Fibroblast of skin of right quadriceps (primary cell): ENCODE measurements at places on chromosomes 13 and 19.

DNA sequence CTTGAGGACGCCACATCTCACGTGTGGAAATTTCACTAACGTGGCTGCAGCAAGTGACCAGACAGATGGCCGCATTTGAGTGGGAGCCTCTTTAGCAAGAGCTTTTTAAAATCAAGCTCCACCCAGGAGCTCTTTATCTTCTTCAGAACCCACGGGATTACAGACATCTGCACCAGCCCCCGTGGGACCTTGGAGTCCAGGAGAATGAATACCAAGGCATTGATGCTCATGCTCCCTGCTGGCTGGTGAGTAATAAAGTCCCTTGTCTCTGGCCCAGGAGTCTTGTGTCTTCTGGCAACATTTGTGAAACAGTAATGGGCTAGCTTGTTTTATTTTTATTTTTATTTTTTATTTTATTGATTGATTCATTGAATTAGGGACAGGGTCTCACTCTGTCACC, 64.4 kb downstream of the TRPM4 start:
- DNase-seq, result no peak

GRCh38 chr19:6724631-6725492, 4.4 kb upstream of the C3 start:
- no peak for DNase-seq

GRCh38 chr19:31418055-31418454, 68.8 kb upstream of the TSHZ3 start:
- DNase-seq, result no peak

DNA sequence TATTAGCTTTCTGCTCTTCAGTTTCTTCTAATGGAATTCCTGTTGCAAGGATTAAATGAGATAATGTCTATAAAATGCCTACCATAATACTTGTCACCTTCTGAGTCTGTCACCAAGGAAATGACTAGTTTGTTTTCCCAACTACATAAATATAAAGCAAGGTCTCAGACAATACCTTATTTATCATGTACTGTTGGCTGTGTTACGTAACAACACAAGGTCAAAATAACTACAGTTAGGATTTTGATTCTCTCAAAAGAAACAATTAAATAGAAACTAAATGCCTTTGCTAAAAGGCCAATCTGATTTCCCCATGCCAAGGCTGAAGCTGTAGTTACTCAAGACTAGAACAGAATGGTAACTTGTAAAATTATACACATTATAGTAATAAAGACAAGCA, 134.5 kb downstream of the PCDH9 start:
- no peak for DNase-seq

- no peak for DNase-seq
Measured at GRCh38 chr19:5254543-5254942, 86.1 kb downstream of the PTPRS start.

DNA sequence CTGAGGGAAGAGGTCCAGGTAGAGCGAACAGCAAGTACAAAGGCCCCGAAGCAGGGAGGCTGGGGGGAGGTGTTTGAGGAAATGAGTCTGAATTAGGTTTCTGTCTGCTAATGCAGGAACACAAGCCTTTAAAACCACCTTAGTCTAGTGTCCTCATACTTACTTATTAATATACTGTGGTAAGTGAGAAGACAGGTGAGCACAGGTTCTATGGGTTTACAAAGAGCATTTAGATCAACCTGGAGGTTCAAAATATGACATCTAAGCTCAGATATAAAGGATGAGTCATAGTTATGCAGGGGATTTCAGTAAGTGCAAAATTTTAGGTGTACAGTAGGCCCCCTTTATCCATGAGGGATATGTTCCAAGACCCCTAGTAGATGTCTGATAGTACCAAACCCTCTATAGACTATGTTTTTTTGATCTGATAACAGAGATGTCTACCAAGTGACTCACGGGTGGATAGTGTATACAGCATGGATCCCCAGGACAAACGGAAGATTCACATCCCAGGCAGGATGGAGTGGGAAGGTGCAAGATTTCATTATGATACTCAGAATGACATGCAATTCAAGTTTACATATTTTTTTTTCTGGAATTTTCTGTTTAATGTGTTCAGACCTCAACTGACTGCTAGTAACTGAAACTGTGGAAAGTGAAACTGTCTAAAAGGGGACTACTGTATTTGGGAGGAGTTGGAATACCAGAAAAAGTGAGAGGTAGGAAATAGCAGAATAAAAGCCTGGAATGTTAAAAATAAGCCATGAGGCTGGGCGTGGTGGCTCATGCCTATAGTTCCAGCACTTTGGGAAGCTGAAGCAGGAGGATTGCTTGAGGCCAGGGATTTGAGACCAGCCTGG, 18.2 kb upstream of the MED4 start:
- no peak for DNase-seq

DNA sequence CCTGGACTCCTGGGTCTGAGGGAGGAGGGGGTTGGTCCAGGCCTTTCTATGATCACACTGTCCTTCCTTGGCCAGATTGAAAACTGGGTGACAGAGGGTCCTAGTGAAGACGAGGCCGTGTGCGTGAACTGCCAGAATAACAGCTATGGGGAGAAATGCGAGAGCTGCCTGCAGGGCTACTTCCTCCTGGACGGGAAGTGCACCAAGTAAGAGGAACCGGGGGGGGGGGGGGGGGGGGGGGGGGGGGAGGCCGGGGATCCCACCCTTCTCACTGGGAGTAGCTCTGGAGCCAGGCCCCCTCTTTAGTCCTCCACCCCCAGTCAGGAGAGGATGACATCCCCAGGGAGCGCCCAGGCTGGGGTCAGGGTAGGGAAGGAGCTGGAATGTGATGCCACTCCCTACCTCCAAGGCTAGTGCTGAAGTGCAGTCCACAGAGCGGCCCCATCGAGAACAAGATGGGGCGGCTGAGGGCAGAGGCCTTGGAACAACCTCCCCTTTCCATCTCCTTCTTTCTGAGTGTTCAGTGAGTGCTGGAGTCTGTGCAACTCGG, 19.4 kb downstream of the CNFN start:
- DNase-seq, result no peak

DNA sequence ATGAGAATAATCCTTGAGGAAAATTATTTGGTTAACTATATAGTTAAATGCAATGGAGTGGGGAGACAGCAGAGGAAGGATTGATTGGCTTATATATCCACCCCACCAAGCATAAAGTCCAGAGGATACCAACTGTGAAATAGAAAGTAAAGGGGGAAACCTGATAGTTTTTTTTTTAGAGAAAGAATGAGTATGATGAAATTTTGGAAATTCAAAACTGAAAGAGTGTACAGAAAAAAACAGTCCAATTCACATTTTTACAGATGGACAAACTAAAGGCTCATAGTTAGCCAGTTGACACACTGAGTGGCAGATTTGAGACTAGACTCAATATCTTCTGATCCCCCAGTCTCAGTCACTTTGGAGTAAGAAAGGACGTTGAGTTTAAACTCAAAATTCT, 51.1 kb downstream of the FNDC3A start:
- DNase-seq, result no peak

GRCh38 chr19:33507021-33507956, 14.3 kb downstream of the PEPD start:
- DNase-seq, result no peak

DNA sequence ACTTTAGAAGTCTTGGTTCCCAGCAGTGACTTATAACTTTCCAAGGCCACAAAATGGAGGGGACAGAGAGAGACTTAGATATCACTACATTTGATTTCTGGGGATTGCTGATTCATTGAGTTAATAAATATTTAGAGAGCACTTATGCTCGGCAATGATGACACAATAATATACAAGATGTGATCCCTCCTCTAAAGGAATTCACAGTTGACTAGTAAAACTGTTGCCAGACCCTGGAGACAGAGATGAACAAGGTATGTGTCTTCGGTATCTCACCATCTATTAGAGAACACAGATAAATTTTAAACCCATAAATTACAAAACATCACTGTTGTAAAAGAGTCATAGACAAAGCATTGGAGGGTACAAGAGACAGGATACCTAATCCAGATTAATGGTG, 437.5 kb downstream of the FOXO1 start:
- DNase-seq, result no peak

GRCh38 chr19:31253526-31254179, 95.6 kb downstream of the TSHZ3 start:
- DNase-seq, result no peak

- DNase-seq, result no peak
Measured at GRCh38 chr19:14616407-14616806, 33.5 kb downstream of the CLEC17A start.

GRCh38 chr19:14672188-14672872, 2.3 kb downstream of the ADGRE3 start:
- DNase-seq, result no peak

GRCh38 chr13:58329746-58330145, 698.2 kb downstream of the PCDH17 start:
- no peak for DNase-seq
